ENCODE measurements at places on chromosomes 7 and 10.

GRCh38 chr7:55129541-55130394 lies 111.0 kb downstream of the EGFR start:
- no peak for DNase-seq

- DNase-seq = no peak
Measured at GRCh38 chr10:69483963-69484362, 32.7 kb downstream of the TSPAN15 start.

DNA sequence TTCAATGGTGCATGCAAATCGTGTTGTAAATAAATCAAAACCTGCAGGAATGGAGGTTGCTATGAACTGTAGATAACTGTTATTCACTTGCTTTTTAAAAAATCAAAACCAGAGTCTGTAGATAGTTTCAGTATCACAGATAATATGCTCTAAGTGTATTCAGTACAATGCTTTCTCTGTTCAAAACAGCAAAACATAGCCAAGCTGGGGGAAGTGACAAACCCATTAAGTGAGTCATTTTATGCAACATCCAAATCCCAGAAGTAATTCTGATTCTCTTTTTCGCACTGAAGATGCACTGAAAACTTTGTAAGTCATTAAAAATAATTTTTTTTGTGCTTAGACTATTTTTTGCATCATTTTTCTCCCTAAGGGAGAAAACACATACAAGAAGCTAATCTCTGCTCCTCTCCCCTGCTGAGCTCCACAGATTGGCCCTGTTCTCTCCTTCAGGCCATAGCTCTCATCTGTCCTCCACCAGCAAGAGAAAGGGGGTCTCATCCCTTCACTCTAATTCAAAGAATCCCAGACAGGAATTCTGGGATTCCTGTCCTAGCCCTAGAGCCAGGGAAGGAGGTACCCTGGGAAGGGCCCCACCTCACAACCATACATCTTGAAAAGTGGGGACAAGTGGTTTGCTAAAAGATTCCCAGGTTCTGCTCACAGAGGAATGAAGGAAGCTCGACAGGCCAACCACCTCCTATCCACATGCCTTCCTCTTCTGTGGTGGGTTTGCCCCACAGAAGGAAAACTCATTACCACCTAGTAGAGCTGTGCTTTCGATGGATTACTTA lies 4.9 kb downstream of the PRTFDC1 start:
- no peak for DNase-seq

GRCh38 chr10:22655312-22655981 lies 58.9 kb downstream of the PIP4K2A start:
- no peak for DNase-seq

- DNase-seq = no peak
Measured at GRCh38 chr10:129741280-129741977, 222.6 kb downstream of the EBF3 start.

GRCh38 chr10:11887381-11888227 lies 64.4 kb downstream of the PROSER2 start:
- no peak for DNase-seq

- no peak for DNase-seq
Measured at GRCh38 chr7:158733775-158734494, 29.3 kb upstream of the NCAPG2 start.

DNA sequence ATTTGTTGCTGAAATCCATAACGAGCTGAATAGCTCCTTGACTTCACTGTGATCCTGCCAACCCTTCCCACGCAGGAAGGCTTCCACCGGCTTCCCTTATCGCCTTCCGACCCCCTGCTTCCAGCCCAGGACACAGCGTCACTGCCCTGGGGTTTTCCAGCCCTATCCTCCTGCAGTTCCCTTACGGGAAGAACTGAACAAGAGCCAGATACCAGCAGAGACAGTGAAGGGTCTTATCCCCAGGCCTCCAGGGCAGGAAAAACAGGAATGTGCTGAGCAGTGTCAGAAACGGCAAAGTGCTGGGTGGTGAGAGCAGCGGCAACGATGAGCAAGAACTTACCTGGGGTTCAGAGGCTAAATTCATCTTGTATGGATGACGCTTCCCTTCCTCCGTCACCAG lies 22.4 kb downstream of the PDLIM1 start:
- no peak for DNase-seq

GRCh38 chr7:50307368-50308032 lies 3.0 kb downstream of the IKZF1 start:
- DNase-seq = peak; percentile 86

GRCh38 chr10:11899067-11899876 lies 76.1 kb downstream of the PROSER2 start:
- DNase-seq = no peak

- DNase-seq = no peak
Measured at GRCh38 chr7:94297397-94297838, 97.3 kb upstream of the COL1A2 start.

- no peak for DNase-seq
Measured at GRCh38 chr7:124088590-124088989, 55.7 kb upstream of the TMEM229A start.

- DNase-seq = peak; percentile 58
Measured at GRCh38 chr7:93715234-93715633, 140.7 kb upstream of the CALCR start.

Measured in RPMI8226 (cell line).